Cortex of kidney (tissue), 1 donor: ENCODE measurements at places on chromosomes 5 and 9.

GRCh38 chr5:96522635-96523355 lies 89.7 kb upstream of the PCSK1 start:
- no peak for DNase-seq

DNA sequence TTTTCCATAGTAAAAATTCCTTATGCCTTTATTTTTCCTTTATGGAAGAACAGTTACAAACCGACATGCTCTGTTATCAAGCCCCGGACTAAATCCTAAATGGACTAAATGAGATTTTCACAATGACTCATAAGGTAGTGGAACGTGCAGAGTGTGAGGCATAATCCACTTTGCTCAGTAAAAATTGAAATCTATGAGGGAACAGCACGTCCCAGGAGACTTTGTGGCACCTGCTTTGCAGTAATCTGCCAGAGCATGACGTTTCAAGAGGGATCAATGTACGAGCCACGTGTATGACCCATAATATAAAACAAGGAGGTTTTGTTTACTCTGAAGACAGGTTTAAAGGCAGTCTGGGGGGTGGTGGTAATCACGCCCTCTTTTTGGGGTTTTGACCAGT lies 83.8 kb upstream of the GNA14 start:
- DNase-seq = no peak

GRCh38 chr5:55645304-55645703 lies 66.8 kb downstream of the SLC38A9 start:
- no peak for DNase-seq

- no peak for DNase-seq
Measured at GRCh38 chr9:35868933-35869332, 1.3 kb downstream of the OR13J1 start.

DNA sequence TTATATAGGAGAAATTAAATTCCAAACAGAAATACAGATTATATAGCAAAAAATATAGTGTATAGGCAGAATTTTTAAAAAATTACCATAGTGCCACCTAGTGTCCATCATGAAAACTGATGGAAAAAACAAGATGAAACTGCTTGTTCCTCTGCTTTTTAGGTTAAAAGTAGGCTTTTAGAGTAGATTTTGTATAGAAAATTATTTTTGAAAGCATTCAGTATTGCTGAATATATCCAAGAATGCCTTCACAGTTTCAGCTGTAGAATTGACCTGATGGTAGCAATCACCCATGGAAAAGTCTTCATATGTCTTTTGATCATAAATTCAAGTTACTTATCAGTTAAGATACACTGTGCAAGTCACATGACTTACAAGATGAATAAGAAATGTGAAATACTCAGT lies 19.7 kb downstream of the RIOK2 start:
- DNase-seq = no peak

GRCh38 chr9:22374051-22374450 lies 72.6 kb upstream of the DMRTA1 start:
- DNase-seq = no peak

GRCh38 chr5:177389241-177390169 lies 5.3 kb downstream of the SLC34A1 start:
- no peak for DNase-seq
